ENCODE measurements at places on chromosomes 3 and 15.

- DNase-seq = no peak
Measured at GRCh38 chr15:70956201-70956995, 63.8 kb downstream of the LRRC49 start.

DNA sequence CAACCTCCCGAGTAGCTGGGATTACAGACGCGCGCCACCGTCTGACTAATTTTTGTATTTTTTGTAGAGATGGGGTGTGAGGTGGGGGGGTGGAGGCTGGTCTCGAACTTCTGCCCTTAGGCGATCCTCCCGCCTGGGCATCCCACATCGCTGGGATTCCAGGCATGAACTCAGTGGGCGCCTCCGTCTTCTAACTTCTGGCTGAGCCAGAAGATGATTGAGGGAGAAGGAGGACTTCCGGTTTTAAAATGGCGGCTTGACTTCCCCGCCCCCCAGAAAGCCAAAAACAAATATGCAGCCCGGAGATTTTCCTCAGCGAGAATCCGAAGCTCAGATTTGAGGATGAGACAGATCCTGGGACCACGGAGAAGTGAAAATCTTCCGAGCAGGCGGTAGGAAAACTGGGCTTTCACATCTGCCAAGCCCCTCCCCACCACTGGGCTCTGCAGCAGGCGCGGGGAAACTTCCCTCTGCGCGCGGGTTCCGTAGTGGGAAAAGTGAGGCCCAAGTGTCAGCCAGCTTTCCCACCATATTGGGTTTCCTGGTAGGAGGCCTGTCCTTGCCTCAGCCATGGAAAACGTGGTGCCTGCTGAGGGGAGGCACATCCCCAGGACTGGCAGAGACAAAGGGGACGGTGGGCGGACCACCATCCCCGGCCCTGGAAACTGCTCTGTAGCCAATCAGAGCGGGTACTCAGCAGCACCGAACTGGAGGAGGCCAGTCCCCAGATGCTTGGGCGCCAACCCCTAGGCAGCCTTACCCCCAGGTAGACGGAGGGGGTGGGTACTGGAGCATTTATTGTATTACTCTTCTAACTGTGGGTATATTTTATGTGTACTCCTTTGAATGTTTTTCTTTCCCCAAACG lies 17.3 kb downstream of the CHST14 start:
- no peak for DNase-seq

DNA sequence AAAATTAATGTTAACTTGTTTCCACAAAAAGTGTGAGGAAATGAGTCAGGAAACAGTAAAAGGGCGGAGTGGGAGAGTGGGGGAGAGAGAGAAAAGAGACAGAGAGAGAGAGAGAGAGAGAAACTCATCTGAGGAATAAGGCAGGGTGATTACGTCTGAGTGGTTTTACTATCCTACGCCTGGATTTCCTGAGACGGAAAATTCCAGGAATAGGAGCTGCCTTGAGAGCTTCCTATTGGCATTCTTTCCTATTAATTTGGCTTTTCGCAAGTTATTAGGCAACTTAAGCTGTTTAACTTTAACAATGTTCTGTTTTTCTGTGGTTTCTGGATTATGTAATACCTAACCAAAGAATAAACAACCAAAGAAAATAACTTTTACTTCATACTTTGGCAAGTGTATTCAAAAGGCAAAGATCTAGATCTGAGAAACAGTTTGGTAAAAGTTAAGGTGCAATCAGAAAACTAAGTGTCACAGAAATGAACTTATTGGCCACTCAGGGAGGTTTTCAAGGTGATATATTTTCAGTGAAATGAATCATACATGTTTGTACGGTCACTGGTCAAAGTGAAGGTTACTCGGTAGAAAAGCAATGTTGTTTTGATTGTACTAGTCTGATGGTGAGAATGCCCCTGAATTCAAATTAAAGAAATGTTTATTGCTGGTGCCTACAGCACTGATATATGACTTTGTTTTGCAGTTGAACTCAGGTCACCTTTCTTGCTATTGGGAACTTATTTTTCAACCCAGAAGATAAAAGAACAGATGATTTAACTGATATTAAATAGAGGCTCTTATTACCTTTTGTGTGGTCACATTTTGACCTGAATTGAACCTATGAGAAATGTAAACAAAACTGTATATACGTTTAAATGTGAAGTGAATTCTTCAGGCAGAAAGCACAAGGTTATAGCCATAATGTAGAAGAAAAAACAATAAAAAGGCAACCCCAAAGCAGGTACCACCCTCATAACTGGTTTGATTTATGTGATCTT lies 39.9 kb upstream of the TNFSF10 start:
- DNase-seq = peak; percentile 48

GRCh38 chr3:108388136-108389132 lies 92.1 kb downstream of the HHLA2 start:
- DNase-seq = peak; percentile 8

DNA sequence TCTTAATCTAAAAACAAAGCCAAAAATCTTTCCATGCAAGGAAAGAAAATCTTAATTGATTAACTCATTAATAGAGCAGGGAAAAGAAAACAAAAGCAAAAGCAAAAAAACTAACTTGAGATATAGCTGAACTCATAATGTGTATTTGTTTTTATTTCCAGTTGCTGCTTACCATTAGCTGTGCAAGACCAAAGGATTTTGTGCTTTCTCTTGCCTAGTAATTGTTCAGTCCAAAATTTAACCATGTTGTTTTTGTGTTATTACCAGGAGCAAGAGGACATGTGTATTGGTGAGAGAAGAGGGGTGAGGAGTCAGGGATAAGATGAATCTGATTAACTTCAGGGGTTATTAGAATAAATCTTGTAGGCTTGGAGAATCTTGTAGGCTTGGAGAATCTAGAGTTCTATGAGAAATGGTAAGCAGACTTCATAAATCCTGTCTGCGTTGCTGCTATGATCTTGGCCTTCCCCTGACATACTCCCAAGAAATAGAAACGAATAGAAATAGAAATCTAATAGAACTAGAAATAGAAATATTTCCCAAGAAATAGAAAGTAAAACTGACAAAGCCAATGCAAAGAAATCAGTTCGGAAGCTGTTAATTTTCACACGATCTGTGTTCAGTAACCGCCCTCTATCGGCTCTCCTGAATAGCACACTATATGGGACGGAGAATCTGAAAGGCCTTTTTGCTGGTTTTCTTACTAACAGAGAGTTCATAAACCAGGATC lies 72.6 kb upstream of the TNFSF10 start:
- peak; percentile 24 for DNase-seq

GRCh38 chr3:23035927-23036640 lies 167.0 kb upstream of the UBE2E2 start:
- DNase-seq = no peak

DNA sequence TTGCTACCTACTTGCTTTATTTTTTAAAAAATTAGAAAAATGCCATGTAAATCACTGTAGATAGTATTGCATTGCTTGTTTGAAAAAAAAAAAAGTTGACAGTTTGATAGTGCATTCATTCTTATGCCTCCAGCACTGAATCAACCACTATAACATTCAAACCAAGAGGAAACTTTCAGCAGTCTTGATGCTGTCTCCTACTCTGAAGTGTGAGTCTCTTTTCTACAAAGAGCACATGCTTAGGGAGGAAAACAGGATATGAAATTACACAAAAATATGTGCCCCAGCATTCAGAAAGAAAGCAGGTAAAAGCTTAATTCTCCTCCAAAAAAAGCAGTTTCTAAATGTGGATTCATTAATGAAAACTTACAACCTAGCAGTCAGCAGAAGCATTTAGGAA lies 78.3 kb downstream of the ZBTB20 start:
- no peak for DNase-seq

GRCh38 chr15:58865425-58865880 lies 68.0 kb downstream of the SLTM start:
- no peak for DNase-seq

- no peak for DNase-seq
Measured at GRCh38 chr15:37103163-37103435, 2.8 kb upstream of the MEIS2 start.

DNA sequence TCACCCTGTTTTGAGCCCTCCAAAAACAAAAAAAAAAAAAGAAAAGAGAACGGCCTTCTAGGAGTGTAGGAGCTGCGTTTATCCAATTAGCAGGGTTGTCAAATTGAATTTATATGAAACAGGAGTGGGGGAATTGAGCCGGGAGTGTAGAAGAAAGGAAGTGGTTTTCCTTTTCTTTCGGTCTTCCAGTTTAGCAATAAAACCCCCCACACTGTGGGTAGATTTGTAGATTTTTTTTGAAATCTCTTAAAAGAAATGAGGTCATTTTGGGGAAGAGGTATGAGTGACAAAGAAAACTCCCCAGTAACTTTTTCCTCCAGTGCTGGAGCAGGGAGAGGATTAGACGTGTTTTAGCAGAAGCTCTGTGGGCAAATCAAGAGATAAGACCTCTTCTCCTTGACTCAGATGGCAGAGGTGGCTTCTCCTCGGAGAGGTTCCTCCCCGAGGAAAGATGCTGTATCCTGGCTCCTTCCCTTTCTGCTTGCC lies 30.8 kb downstream of the BOC start:
- DNase-seq = no peak

GRCh38 chr3:170633573-170633972 lies 47.7 kb upstream of the SLC7A14 start:
- DNase-seq = no peak

DNA sequence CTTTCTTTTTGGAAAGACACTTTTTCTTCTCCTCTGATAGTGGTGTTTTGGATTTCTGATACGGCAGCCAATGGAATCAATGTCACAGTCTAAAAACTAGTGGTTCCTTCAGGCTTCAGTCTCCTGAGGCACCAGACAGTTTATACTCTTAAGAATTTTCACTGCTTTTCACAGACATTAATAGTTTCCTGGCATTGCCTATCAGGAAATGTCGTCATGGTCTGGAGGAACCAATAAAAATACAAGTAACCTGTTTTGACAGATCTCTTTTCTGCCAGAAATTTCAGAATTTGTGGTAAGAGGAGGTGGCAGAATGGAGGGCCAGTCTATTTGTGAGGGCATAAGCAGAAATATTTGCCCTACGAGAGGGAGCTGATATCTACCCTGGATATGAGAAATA lies 44.8 kb downstream of the FILIP1L start:
- DNase-seq = no peak

DNA sequence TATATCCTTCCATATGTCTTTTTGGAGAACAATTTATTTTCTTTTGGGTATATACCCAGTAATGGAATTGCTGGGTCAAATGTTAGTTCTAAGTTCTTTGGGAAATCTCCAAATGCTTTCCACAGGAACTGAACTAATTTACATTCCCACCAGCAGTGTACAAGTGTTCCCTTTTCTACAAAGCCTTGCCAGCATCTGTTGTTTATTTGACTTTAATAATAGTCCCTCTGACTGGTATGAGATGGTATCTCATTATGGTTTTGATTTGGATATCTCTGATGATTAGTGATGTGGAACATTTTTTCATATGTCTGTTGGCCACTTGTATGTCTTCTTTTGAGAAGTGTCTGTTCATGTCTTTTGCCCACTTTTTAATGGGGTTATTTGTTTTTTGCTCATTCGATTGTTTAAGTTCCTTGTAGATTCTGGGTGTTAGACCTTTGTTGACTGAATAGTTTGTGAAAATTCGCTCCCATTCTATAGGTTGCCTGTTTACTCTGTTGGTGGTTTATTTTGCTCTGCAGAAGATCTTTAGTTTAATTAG lies 48.4 kb downstream of the TMEM45A start:
- DNase-seq = no peak

GRCh38 chr3:163891771-163892170 lies 1186.5 kb downstream of the SI start:
- DNase-seq = no peak

- no peak for DNase-seq
Measured at GRCh38 chr3:119534296-119534695, 25.1 kb downstream of the CD80 start.

- no peak for DNase-seq
Measured at GRCh38 chr3:48762816-48763215, 45.8 kb upstream of the IP6K2 start.

DNA sequence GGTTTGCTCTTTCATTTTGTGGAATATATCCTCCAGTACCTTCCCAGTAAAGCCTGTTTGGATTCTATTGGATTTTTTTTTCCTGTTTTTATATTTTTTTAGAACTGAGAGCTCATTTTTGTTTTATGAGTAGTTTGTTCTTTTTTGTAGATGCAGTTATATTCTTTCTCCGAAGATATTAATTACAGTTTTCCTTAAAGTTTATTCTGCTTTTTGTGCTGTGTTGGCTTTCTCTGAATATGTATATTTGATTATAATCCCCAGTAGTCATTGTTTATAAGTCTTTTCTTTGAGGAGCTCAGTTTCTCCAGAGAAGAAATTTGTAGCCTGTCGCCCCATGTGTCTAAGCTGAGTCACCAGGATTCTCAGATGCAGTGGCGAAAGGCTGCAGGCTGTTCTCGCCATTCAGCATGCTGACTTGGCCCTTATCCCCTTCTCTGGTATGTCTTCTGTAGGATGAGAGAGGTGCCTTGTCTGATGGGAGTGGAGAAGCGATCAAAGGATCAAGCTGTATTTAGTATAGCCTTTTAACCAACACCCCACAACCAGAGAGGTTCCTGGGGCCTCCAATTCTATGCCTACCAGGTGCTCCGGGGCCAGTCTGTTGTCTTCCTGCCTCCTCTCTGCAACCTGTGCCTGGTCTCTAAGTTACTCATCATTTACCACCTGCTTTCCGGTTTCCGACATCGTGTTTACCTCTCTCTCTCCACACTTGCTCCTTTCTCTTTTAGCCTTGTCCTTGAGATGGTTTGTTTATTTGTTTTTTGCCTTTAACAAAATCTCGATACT lies 31.7 kb upstream of the MFSD1 start:
- DNase-seq = no peak

DNA sequence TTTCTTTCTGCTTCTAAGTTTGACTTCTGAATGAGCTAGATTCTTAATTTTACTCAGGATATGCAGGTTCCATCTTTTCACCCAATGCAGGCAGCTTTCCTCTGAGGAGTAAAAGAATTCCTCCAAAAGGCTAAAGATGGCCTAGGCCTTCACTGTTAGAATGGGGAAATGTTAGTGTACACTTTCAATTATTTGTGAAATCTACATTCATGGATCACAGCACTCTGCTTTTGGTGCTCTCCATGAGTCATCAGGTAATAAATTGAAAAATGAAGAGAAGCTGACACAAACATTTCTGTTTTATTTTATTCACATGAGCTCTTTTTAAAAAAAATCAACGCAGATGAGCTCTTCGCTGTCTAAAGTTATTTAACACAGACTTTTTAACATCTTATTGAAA lies 502.5 kb upstream of the GOLIM4 start:
- no peak for DNase-seq

DNA sequence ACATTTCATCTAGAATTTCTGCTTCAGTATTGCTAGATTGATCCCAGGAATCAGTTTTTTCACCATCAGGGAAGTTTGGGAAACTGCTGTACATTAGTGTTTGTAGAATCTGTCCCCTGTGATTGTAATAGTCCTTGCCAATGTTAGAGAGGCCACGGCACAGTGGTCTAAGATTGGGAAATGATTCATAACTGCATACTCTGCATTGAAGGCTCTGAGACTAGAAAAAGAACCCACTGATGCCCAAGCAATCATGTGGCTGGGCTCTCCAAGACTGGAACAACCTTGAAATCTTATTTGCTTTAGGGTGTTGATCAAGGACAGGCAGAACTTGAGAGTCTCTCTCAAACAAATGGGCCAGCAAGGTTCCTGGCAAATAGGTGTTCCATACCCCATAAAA lies 245.6 kb upstream of the LRTM1 start:
- no peak for DNase-seq

- DNase-seq = no peak
Measured at GRCh38 chr3:117903226-117903625, 1131.4 kb downstream of the IGSF11 start.

GRCh38 chr15:80892414-80892813 lies 97.2 kb downstream of the MESD start:
- DNase-seq = no peak

Data from stimulated activated CD4-positive, alpha-beta T cell treated with anti-CD3 and anti-CD28 coated beads, Interleukin-1b, Interleukin-23, amount 100 ng/mL, for 48 hours (primary cell).